ENCODE measurements at places on chromosomes 5 and 9.
A peak's percentile ranks its signal among the peaks of the same experiment; 100 is the strongest.

DNA sequence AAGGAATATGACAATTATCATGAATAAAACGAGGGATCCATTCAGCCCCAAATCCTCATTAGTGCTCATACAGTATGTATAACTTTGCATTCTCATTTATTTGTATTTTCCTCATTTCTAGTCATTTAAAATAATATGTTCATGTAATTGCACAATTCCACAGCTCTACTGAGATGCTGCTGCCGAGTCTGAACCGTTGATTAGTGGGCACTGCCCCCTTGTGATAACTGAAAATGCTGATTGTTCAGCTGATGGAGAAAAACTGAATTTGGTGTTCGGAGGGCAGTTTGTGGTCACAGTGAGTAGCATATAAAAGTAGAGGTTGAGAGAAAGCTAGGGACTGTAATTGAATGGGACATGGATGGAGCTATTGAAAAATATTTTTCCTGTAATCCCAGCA is 12.2 kb upstream of the GPR151 start:
- no peak for DNase-seq

GRCh38 chr9:20962536-20963225 is 68.8 kb downstream of the HACD4 start:
- DNase-seq: no peak

DNA sequence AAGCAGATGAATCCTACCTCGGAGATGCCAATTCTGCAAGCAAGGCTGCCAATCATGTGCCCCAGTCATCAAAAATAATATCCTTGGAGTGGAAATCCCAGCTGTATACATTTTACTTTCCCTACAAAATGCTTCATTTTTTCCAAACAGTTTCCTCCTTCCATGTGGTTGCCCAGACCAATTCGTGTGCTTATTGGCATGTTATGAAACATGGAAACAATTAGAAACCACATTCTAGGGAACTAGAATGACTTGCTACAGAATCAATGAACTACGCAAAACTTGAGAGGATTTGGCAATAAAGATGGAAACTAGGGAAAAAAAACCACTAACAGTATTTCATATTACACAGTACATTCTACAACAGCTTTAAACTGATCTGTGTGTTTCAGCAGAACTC is 584.5 kb upstream of the DMAC1 start:
- no peak for DNase-seq

DNA sequence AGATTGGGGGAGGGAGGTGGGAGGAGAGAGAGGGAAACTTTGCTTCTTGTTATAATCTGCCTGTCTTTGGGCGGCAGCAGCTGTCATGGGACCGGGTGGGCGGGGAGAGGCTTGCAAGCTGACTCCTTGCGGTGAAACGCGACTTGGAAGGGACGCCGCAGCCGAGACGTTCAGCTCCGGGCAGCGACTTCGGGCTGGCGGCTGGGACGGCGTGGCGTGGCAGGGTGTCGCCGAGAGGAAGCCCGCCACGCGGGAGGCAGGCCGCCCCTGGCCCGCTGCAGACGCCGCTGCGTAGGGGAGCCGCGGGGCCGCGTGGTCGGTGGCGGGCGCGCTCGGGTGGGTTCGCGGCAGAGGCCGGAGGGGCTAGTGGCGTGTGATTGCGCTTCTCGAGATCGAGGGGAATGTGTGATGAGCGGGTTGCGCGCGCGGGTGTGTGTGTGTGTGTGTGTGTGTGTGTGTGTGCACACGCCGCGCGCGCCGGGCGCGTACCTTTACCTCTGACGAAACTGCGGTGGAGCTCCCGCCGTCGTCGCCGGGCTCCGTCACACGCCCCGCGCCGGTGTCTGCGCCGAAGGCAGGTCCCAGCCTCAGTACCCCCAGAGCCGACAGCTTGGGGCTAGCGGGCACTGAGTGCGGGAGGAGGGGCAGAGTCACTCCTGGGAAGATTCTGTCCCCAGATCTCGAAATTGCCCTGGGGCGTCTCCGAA is 1.7 kb downstream of the PPARGC1B start:
- peak; percentile 30 for DNase-seq

- peak; percentile 99 for DNase-seq
Measured at GRCh38 chr5:16539169-16539666, 73.6 kb upstream of the ZNF622 start.

DNA sequence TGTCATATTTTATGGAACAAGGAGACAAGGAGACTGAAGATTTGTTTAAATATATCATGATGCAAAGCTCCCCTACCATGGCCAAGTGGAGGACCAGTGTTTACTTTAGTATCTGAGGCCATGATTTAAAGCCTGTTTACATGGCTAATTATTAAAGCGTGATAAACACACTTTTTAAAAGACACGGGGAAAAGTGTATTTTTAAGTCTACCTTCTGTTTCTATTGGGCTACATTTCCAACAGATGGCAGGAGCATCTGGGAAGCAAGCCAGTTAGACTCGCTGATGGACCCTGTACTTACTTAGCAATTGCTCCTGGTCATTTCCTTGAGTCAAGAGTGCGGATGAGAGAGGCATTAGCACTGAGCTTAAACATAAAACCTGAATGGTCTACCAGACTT is 480.3 kb upstream of the SEMA6A start:
- no peak for DNase-seq

DNA sequence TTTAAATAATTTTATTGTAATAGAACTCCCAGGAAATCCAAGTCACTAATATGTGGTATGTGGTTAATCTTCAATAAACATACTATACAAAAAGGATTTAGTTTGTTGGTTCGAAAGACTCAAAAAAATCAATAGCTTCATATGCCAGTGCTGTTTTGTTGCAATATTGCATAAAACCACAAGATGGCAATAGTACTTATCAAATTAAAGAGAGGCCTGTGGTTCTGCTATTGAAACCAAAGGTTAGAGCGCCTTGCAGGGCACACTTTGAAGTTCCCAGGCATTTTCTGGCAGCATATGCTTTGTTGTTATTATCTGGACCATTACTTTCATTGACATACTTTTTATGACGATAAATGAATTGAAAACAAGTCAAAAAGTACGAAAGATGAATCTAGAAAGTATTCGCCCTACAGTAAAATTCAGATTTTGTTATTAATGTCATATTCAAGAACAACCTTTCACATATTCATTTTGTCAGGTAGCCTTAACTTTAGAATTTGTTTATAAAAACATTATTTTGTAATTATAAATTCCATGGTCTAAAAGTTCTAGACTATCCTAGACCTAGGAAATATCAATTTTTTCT is 316.3 kb downstream of the MCTP1 start:
- peak; percentile 4 for DNase-seq

DNA sequence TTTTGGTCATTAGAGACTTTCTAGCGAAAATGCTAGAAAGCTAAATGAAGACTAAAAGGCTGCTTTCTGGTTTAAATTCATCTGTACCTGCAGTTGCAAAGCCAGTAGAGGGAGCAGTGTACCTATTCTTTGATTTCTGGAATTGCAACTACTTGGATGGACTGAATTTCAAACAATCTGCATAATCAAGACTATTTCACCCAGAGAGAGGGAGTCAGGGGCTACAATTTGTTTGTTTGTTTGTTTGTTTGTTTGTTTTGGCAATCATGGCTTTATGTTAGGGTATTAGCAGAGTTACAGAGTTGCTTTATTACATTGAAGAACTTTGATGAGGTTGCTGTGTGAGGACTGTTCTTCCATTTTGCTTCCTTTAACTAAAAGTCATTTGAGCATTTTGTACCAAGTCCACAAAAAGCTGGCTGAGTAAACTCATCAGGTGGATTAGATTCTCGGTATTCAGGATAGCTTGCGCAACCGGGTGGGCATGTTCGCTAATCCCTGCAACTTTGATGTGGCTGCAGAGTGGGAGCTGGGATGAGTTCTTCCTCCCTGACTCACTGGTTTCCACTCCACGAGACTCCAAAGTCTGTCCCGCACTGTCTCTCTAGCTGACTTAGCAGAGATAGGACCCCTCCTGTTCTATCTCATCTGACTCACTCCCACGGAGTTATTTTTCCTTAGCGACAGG is 80.0 kb upstream of the TUT7 start:
- peak; percentile 53 for DNase-seq

GRCh38 chr9:36748322-36748899 is 175.7 kb downstream of the MELK start:
- no peak for DNase-seq

DNA sequence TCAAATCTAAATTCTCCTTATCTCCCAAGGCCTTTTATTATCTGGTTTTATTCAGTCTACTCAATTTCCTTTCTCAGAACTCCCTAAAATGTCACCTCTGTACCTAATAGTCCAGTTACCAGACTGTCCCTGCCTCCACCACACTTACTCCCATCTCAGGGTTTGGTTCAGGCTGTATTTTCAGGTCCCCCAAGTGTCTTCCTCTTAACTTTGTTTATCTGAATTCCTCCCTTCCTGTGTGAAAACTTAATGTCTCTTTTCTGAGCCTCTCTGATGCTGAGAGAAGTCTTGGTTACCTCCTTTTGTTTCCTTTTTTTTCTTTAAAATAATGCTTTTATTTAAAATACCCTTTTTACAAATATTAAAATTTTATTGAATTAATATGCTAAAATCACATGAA is 133.4 kb downstream of the PAM start:
- no peak for DNase-seq

DNA sequence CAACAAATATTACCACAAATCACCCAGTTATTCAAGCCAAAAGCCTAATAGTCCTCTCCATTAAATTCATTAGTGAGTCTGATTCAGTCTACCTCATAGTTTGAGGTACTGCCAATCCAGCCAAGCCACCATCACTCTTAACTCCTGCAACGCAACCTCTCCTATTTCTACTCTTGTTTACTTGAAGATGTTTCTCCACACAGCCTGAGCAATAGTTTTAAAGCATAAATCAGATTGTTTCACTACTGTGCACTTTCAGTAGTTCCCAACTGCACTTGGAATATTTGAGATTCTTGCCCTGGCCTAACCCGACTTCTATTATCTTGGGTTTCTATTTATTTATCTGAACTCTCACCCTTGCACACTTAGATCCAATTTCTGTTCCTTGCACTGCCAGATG is 85.5 kb downstream of the YIPF5 start:
- DNase-seq: no peak

DNA sequence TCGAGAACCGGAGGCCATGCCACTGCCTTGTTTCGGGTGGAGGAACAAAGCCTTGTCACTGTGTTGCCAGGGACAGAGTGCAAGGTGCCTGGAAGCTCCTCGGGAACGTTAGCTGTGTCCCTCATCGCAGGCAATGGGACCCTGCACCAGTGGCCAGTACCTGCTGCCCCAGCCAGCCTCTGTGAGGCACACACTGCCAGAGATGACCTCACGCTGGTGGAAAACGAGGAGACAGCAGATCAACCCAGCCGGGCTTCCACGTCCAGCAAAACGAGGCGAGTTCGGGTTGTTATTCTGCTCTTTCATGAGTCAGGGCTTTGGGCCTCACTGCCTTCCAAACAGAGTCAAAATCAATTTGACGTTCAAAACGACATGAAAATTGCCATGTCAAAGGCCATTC is 104.1 kb downstream of the ADAMTS2 start:
- DNase-seq: no peak
